Adipose tissue (tissue), 3 donors: ENCODE measurements at places on chromosomes 3 and 15. TPM values are rescaled to one million over a fixed set of nuclear protein-coding genes. Genes with fewer than 3 reads are reported as not detected.

The FAM174B gene
- 7.8 TPM for polyA plus RNA-seq

The KNG1 gene
- 0.04 TPM for polyA plus RNA-seq

The MGLL gene
- 137 TPM for polyA plus RNA-seq

The C2CD4B gene
- polyA plus RNA-seq, result 8.8 TPM

The ACKR2 gene
- 0.31 TPM for polyA plus RNA-seq

The HHLA2 gene
- polyA plus RNA-seq, result 0.25 TPM

The KCNH8 gene
- polyA plus RNA-seq, result 0.43 TPM

The MYZAP gene
- 62.3 TPM for polyA plus RNA-seq

The UACA gene
- polyA plus RNA-seq, result 19.0 TPM

The ALDH1A2 gene
- polyA plus RNA-seq, result 1.4 TPM

The ADIPOQ gene
- 1,082 TPM for polyA plus RNA-seq

The VIPR1 gene
- 12.6 TPM for polyA plus RNA-seq

The CYFIP1 gene
- polyA plus RNA-seq, result 26.5 TPM

The FBXO45 gene
- polyA plus RNA-seq, result 2.4 TPM

The DUOXA2 gene
- polyA plus RNA-seq, result 0.56 TPM

The COL8A1 gene
- polyA plus RNA-seq, result 12.7 TPM

The CHRNA7 gene
- polyA plus RNA-seq, result 1.5 TPM

The SLC6A1 gene
- 0.45 TPM for polyA plus RNA-seq

The TTC21A gene
- 2.7 TPM for polyA plus RNA-seq

The PLA2G4D gene
- 0.34 TPM for polyA plus RNA-seq

The CGNL1 gene
- 2.2 TPM for polyA plus RNA-seq

The TRH gene
- polyA plus RNA-seq, result 0.22 TPM

The GOLGA8R gene
- 0.86 TPM for polyA plus RNA-seq

The RGMA gene
- 8.9 TPM for polyA plus RNA-seq

The CAV3 gene
- polyA plus RNA-seq, result 0.13 TPM

The LHFPL4 gene
- polyA plus RNA-seq, result 0.51 TPM

The SPSB4 gene
- polyA plus RNA-seq, result 2.8 TPM

The BCL2A1 gene
- 36.0 TPM for polyA plus RNA-seq

The SCAANT1 gene
- not detected for polyA plus RNA-seq

The ROBO2 gene
- polyA plus RNA-seq, result 0.62 TPM

The NOP10 gene
- 107 TPM for polyA plus RNA-seq

The AHSG gene
- 0.06 TPM for polyA plus RNA-seq

The HCLS1 gene
- 47.8 TPM for polyA plus RNA-seq

The MAP1A gene
- 0.45 TPM for polyA plus RNA-seq

The SENP2 gene
- polyA plus RNA-seq, result 7.2 TPM

The RBPMS2 gene
- polyA plus RNA-seq, result 2.6 TPM

The SMAD6 gene
- 3.6 TPM for polyA plus RNA-seq

The USP50 gene
- polyA plus RNA-seq, result not detected

The TPRG1 gene
- 17.4 TPM for polyA plus RNA-seq

The TTLL3 gene
- polyA plus RNA-seq, result 28.9 TPM

The CD200R1 gene
- polyA plus RNA-seq, result 1.8 TPM

The HTD2 gene
- 1.2 TPM for polyA plus RNA-seq

The ALDH1L1 gene
- polyA plus RNA-seq, result 76.0 TPM

The NPAP1 gene
- not detected for polyA plus RNA-seq
